Left renal cortex interstitium (tissue), 4 donors: ENCODE measurements at places on chromosomes 4 and X. TPM values are rescaled to one million over a fixed set of nuclear protein-coding genes. Genes with fewer than 3 reads are reported as not detected.

DNA sequence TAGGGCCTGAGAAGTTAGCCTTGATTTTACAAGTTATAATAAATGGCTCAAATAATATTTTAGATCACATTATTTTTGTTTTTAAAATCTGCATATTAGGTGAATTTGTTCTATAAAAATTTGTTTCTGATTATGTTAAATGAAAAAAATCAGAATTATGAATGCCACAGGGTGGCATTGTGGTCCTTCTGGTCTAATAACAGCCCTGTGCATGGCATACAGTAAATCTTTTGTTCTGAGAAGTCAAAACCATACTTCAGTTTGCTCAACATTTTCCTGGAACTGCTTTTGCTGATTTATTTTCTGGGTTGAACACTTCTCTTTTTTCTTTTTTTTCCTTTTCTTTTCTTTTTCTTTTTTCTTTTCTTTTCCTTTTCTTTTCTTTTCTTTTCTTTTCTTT, 101.0 kb upstream of the UBQLN2 start:
- no peak for DNase-seq

- DNase-seq: no peak
Measured at GRCh38 chr4:82889287-82889686, 1.7 kb downstream of the SEC31A start.

GRCh38 chrX:65925592-65925991, 114.3 kb downstream of the VSIG4 start:
- no peak for DNase-seq

GRCh38 chrX:34849371-34849770, 93.2 kb upstream of the FAM47B start:
- no peak for DNase-seq

- no peak for DNase-seq
Measured at GRCh38 chrX:8960957-8961468, 72.9 kb downstream of the FAM9B start.

GRCh38 chr4:42149004-42149403, 3.5 kb downstream of the BEND4 start:
- DNase-seq: no peak

- no peak for DNase-seq
Measured at GRCh38 chrX:105696870-105697269, 125.5 kb upstream of the NRK start.

DNA sequence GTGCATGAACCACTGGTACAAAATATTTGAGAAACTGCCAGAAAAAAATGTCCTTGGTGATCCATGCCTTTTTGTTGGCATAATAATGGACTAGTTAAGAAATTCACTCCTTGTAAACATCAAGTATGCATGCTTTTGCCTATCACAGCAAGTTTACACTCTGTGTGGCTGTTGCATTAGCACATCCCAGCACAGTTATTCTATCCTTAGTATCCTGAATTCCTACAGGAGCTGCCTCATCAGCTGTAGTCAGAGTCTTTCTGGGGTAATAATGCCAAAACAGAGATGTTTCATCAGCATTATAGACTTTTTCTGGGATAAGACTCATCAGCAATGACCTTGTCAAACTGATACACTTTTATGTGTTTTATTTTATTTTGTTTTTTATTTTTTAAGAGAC, 82.8 kb downstream of the CHIC2 start:
- DNase-seq: no peak

DNA sequence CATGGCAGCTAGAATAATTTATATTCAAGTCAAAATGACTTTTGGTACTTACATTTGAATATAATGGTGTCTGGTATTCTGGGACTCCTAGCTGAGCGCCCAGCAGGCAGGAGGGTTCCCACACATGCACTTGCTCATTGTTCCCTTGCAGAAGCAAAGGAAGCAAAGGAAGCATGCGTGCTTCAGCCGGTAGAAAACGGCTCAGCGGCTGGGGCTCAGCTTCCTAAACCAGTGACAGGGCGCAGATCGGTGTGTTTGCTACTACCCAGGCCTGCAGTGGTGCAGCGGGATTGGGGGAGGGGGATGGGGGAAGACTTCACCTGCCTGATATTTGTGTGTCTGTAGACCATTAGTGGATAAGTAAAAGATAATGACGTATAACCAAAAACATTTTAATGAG, 978.3 kb upstream of the TENM3 start:
- DNase-seq: no peak

DNA sequence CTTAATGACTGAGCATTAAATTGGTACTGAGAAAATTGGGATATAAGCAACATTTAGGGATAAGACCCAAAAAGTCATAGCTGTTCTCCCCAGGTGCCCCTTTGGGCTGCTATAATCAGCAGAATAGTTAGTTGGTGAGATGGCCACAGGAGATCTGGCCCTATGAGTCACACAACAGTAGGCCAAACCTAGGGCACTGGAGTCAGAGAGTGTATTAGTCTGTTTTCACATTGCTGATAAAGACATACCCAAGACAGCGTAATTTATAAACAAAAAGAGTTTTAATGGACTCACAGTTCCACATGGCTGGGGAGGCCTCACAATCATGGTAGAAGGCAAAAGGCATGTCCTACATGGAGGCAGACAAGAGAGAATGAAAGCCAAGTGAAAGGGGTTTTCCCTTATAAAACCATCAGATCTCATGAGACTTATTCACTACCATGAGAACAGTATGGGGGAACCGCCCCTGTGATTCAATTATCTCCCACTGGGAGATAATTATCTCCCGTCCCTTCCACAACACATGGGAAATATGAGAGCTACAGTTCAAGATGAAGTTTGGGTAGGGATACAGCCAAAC, 338.3 kb upstream of the NR3C2 start:
- DNase-seq: no peak

GRCh38 chr4:55397520-55398321, 2.0 kb downstream of the TMEM165 start:
- no peak for DNase-seq

DNA sequence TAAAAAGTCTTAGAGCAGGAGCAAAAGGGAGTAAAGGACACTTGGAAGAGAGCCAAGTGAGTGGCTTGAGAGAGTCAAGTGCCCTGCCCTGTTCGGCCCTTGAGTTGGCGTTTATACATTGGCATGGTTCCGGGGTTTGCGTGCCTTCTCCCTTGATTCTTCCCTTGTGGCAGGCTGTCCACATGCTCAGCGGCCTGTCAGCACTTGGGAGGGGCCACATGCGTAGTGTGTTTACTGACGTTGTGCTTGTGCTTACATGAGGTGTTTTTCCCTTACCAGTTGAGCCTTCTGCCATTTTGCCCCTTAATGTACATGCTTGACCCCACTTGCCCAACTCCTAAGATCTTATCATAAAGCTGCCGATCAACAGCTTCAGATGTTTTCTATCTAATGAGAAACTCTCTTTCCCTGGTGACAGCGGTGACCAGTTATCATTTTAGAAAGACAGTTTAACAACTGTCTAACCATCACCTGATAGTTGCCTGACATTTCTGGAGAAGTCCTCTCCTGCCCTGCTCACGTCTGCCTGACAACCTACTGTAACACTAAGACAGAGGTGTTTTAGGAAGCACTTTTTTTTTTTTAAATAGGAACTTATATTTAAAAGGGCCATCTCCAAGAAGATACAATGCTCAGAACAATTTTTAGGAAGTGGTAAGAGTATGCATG, 49.5 kb upstream of the GC start:
- DNase-seq: peak; percentile 36

DNA sequence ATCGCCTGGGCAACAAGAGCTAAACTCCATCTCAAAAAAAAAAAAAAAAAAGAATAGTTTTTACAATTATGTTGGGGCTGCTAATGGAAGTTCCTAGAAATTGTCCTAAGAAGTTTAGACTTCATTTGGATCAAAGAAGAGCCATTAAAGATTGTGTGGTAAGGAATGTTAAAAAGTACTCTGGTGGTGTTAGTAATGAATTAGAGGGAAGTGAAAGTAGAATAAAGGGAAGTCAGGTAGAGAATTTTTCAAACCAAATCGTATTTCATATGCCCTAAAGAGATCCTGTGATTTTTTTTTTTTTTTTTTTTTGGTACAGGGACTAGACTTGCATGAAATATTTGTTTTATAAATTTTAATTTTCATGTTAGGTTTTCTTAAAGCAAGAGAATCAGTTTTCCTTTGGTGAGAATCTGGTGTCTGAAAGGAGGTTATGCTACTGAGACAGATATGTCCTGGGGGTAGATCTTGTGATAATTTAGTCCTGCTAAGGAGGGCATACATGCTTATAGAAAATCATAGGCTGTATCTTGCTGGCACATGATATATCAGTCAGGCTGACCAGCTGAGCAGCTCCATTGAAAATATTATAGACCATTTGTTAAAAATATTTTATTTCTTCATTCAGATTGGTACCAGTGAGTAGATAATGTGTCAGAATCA, 10.7 kb downstream of the SEC24B start:
- no peak for DNase-seq

DNA sequence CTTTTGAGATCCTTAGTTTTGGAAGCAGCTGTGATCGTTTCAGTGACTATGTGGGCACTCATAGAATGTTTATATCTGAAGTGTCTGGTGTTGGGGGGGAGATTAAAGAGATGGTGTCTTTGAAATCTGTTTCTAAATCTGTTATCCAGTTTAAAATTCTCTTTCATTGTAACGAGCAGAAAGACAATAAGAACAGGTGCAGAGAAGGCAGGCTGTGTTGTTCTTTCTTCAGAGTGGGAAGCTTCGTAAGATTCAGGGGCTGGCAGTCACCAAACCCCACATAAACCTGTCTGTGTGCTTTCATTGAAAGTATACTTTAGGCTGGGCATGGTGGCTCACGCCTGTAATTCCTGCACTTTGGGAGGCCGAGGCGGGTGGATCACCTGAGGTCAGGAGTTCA, 16.3 kb upstream of the DHRSX start:
- no peak for DNase-seq

NCAPG gene
- polyA plus RNA-seq: 24.4 TPM

ABCD1 gene
- 9.8 TPM for polyA plus RNA-seq

UGT2B15 gene
- polyA plus RNA-seq: 0.08 TPM

STOX2 gene
- 8.8 TPM for polyA plus RNA-seq

CXXC4 gene
- polyA plus RNA-seq: 8.2 TPM

ARFIP1 gene
- polyA plus RNA-seq: 40.4 TPM

CSAG1 gene
- not detected for polyA plus RNA-seq

TCP11X2 gene
- polyA plus RNA-seq: 0.75 TPM

ZNF157 gene
- polyA plus RNA-seq: 0.67 TPM

HSFX1 gene
- polyA plus RNA-seq: 2.5 TPM

TDO2 gene
- 3.0 TPM for polyA plus RNA-seq

PDZD4 gene
- polyA plus RNA-seq: 11.5 TPM
